ENCODE measurements at places on chromosomes 12 and 14.

- DNase-seq: no peak
- no peak overlapping the region for H3K27ac ChIP-seq
- H3K36me3 ChIP-seq: no peaks in the 10 kb centered on the region
- H3K27me3 ChIP-seq: peaks cover 62% of the 10 kb centered on the region
Observed at GRCh38 chr12:132251310-132251709, 78.1 kb downstream of the GALNT9 start.

DNA sequence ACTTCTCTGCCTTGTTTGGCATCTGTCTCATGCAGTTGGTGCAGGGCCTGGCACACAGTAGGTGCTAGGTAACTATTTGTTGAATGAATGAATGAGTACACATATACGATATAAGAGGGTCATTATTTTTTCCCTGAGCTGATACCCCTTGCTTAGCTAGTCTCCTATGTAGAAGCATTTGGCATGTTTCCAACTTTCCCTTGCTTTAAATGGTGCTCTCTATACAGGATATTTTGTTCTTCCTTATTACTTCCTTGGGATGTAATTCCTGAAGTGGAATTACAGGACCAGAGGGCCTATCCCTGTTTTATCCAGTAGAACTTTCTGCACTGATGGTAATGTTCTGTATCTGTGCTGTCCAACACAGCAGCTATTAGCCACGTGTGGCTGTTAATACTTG lies 250.1 kb upstream of the PWP1 start:
- H3K4me1 ChIP-seq: peaks cover 13% of the 10 kb centered on the region
- H3K4me3 ChIP-seq: no peak overlapping the region
- DNase-seq: no peak
- no peak overlapping the region for H3K27ac ChIP-seq
- peaks cover 5% of the 10 kb centered on the region for H3K27me3 ChIP-seq
- no peaks in the 10 kb centered on the region for H3K36me3 ChIP-seq

DNA sequence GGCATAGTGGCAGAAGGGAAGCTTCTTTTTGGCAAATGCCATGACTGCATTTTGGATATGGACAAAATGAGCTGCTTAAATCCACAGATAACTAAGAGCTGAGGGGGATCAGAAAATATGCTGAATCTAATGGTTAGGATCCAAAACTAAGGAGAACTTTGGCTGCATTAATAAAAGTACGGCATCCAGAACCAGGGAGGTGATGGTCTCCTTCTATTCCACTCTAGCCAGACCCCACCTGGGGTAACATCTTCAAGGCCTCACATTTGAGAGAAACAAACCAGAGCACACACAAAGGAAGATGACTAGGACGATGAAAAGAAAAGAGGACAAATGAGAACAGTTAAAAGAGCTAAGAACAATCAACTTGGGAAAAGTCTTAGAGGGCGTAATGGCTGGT lies 27.6 kb downstream of the NT5DC3 start:
- DNase-seq: no peak
- no peak overlapping the region for H3K27ac ChIP-seq
- H3K4me3 ChIP-seq: no peak overlapping the region
- H3K36me3 ChIP-seq: peaks cover 24% of the 10 kb centered on the region
- no peaks in the 10 kb centered on the region for H3K27me3 ChIP-seq

GRCh38 chr14:29459969-29460560 lies 467.6 kb downstream of the PRKD1 start:
- no peak for DNase-seq
- H3K4me3 ChIP-seq: no peak overlapping the region
- peaks cover 29% of the 10 kb centered on the region for H3K4me1 ChIP-seq
- H3K36me3 ChIP-seq: no peaks in the 10 kb centered on the region
- H3K27me3 ChIP-seq: peaks cover 9% of the 10 kb centered on the region

Measured in type B pancreatic cell (in vitro differentiated cells).